ENCODE measurements at places on chromosomes 6 and 20.

- DNase-seq, result no peak
Measured at GRCh38 chr6:56582236-56582635, 60.5 kb downstream of the DST start.

DNA sequence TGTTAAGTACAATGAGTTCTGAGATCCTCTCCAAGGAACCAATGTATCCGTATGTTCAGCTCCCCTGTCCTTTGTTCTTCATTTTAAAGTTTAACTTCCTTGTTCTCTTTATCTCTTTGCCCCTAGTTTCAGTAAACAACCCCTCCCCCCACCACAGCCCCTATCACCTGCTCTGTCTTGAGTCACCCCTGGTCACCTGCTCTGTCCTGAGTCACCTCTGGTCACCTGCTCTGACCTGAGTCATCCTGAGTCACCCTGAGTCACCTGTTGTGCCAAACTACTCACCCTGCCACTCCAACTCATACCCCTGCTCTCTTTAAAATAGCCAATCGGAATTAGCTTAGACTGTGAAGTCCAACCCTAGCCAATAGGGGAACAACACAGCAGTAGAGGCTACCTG, 288.7 kb upstream of the CDYL start:
- no peak for DNase-seq

- no peak for DNase-seq
Measured at GRCh38 chr20:58011947-58012610, 216.4 kb downstream of the ANKRD60 start.

- DNase-seq, result no peak
Measured at GRCh38 chr6:148771896-148772554, 25.2 kb downstream of the UST start.

GRCh38 chr6:84052204-84052882, 18.8 kb downstream of the MRAP2 start:
- no peak for DNase-seq

GRCh38 chr20:4017051-4017712, 1.8 kb upstream of the RNF24 start:
- no peak for DNase-seq

DNA sequence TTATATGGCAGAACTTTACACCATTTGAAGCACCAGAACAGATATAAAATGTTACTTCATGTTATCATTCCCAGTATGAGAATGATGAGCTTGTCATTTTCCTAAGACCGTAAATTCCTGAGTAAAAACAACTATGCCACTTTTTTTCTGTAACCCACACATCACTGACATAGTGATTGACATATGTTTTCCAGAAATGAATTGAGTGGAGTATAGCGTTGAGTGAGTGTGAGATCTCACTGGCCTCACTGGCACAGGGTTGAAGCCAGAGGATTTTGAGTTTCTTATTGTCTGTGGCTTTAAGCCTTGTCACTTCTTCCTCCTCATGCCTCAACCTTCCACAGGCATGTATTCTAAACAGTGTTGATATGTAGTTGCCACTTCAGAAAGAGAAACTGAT, 62.3 kb downstream of the PDE7B start:
- DNase-seq, result no peak

GRCh38 chr6:149037051-149037671, 280.4 kb upstream of the TAB2 start:
- DNase-seq, result no peak

- no peak for DNase-seq
Measured at GRCh38 chr20:53901064-53901463, 169.3 kb downstream of the BCAS1 start.

GRCh38 chr6:1086446-1087153, 225.3 kb upstream of the FOXQ1 start:
- DNase-seq, result no peak

GRCh38 chr6:55968926-55969325, 93.5 kb upstream of the BMP5 start:
- DNase-seq, result no peak

DNA sequence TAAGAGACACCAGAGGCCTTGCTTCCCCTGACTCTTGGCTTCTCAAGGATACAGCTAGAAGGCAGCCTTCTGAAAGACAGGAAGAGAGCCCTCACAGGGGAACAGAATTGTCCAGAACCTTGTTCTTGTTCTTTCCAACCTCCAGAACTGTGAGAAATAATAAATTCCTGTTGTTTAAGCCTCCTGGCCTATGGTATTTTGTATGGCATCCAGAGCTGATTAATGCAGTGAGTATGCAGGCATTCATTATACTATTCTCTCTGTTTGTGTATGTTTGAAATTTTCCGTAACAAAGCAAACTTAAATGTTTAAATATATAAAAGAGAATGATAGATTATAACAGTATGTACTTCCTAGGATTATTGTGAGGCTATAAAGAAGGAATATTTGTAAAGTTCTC, 903.4 kb upstream of the FLRT3 start:
- no peak for DNase-seq

DNA sequence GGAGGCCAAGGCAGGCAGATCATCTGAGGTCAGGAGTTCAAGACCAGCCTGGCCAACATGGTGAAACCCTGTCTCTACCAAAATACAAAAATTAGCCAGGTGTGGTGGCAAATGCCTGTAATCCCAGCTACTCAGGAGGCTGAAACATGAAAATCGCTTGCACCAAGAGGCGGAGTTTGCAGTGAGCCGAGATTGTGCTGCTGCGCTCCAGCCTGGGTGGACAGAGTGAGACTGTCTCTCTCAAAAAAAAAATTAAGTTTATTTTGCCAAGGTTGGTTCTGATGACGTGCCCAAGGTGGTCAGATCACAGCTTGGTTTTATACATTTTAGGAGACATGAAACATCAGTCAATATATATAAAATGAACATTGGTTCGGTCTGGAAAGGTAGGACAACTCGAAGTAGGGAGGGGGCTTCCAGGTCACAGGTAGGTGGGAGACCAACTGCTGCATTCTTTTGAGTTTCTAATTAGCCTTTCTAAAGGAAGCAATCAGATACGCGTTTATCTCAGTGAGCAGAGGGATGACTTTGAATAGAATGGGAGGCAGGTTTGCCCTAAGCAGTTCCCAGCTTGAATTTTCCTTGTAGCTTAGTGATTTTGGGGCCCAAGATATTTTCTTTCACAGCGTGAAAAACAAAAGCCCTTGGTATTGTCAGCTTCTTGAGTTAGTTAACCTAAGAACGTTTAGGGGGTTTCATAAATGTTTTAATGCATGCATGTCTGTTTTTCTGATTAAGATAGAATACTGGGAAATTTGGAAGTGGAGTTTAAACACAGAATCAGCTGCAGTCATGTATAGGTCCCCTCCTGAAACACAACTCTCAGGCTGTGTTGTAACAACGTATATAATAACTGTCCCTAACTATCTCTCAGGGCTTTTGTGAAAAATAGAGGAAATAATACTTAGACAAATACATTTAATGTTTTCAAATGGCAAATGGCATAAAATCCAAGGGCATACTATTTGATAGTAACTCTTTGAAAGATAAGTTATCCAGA, 16.7 kb downstream of the ACOT13 start:
- no peak for DNase-seq

All from natural killer cell (primary cell).